ENCODE measurements at places on chromosomes 3 and 15. TPM values are rescaled to one million over a fixed set of nuclear protein-coding genes. Genes with fewer than 3 reads are reported as not detected.

Gene IL17RE
- total RNA-seq, result 4.9 TPM

Gene SLC15A2
- 1.2 TPM for total RNA-seq

Gene FYTTD1
- total RNA-seq, result 19.9 TPM

Gene UQCC5
- 35.5 TPM for total RNA-seq

Gene TRPC1
- total RNA-seq, result 7.2 TPM
